Uterus (tissue), 4 donors: ENCODE measurements at places on chromosomes 1 and 21. TPM values are rescaled to one million over a fixed set of nuclear protein-coding genes. Genes with fewer than 3 reads are reported as not detected.

DNA sequence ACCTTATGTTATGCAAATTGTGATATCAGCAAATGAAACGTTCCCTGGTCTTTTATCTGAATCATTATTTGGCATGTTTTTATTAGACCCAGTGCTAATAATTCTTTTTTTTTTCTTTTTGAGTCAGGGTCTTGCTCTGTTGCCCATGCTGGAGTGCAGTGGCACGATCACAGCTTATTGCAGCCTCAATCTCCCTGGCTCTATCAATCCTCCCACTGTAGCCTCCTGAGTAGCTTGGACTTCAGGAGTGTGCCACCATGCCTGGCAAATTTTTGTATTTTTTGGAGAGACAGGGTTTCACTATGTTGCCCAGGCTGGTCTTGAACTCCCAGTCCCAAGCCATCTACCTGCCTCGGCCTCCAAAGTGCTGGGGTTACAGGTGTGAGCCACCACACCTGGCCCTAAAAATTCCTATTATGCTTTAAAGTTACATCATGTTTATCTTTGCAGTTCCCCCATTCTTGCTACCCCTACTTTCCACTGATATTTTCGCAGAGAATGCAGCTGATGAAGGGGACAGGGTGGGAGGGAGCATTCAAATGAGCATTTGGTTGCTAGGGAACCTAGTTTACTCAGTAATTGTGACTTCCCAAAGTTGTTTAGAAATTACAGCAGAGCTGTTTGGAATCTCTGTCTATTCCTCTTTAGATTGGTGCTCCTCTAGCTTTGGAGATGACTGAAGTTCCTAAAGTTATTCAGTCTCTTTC lies 18.4 kb downstream of the C1orf21 start:
- no peak for DNase-seq
- no peak overlapping the region for H3K4me3 ChIP-seq
- peaks cover 13% of the 10 kb centered on the region for H3K4me1 ChIP-seq
- H3K27me3 ChIP-seq, result no peaks in the 10 kb centered on the region

GRCh38 chr1:159011751-159012150 lies 2.0 kb downstream of the IFI16 start:
- H3K36me3 ChIP-seq, result no peaks in the 10 kb centered on the region
- H3K27ac ChIP-seq, result peak overlapping the region; percentile 88
- H3K27me3 ChIP-seq, result no peaks in the 10 kb centered on the region
- peak overlapping the region; percentile 59 for H3K4me3 ChIP-seq

DNA sequence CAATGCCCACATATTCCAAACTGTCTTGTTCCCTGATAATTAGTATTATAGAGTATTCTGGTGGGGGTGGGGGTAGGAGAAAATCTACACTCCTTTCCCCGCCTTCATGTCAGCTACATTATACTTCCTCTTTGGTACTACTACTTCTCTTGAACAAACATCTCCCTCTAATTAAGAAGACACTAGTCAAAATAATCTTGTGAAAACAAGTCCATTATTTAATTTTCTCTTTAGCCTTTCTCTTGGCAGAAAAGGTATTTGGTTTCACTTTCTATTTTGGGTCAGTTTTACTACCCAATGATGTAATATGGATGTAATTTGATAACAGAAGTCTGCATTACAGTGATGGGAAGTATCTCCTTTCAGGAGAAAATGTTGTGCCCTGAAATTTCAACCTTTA lies 22.5 kb downstream of the NTMT2 start:
- no peaks in the 10 kb centered on the region for H3K27me3 ChIP-seq
- H3K4me3 ChIP-seq, result no peak overlapping the region
- no peaks in the 10 kb centered on the region for H3K36me3 ChIP-seq
- no peak for DNase-seq

GRCh38 chr21:34132926-34133325 lies 59.5 kb downstream of the MRPS6 start:
- H3K4me1 ChIP-seq, result peaks cover 17% of the 10 kb centered on the region
- DNase-seq, result no peak
- H3K27ac ChIP-seq, result no peak overlapping the region
- H3K4me3 ChIP-seq, result no peak overlapping the region
- H3K36me3 ChIP-seq, result no peaks in the 10 kb centered on the region

GRCh38 chr21:25215698-25216384 lies 391.4 kb downstream of the MRPL39 start:
- no peaks in the 10 kb centered on the region for H3K36me3 ChIP-seq
- H3K4me3 ChIP-seq, result no peak overlapping the region
- no peak overlapping the region for H3K27ac ChIP-seq
- no peaks in the 10 kb centered on the region for H3K27me3 ChIP-seq

DNA sequence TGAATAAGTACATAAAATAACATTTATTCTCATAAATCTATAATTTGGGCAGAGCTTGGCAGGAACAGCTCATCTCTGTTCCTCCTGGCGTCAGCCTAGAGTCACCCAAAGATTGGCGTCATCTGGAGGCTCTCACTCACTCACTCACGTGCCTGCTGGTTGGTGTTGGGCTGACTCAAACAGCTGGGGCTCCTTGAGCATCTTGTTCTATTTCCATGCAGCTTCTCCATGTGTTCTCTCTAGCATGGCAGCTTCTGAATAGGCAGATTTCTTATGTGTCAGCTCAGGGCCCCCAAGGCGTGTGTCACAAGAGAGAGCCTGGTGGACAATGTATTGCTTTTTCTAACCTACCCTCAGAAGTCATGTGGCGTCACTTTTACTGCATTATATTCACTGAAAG lies 70.6 kb upstream of the RAB3GAP2 start:
- no peak overlapping the region for H3K27ac ChIP-seq
- no peak for DNase-seq
- H3K4me3 ChIP-seq, result no peak overlapping the region
- no peaks in the 10 kb centered on the region for H3K27me3 ChIP-seq
- no peaks in the 10 kb centered on the region for H3K36me3 ChIP-seq

- H3K4me1 ChIP-seq, result no peaks in the 10 kb centered on the region
- H3K36me3 ChIP-seq, result no peaks in the 10 kb centered on the region
- no peak overlapping the region for H3K27ac ChIP-seq
- H3K27me3 ChIP-seq, result no peaks in the 10 kb centered on the region
- no peak overlapping the region for H3K4me3 ChIP-seq
Observed at GRCh38 chr1:1677718-1678580, 14.6 kb downstream of the SLC35E2B start.

- no peak overlapping the region for H3K4me3 ChIP-seq
- no peaks in the 10 kb centered on the region for H3K27me3 ChIP-seq
- H3K36me3 ChIP-seq, result no peaks in the 10 kb centered on the region
Observed at GRCh38 chr1:7669559-7670311, 101.4 kb upstream of the VAMP3 start.

HLX gene
- total RNA-seq, result 0.26 TPM

ESPN gene
- total RNA-seq, result 2.5 TPM

ARHGEF10L gene
- total RNA-seq, result 11.5 TPM

DNA sequence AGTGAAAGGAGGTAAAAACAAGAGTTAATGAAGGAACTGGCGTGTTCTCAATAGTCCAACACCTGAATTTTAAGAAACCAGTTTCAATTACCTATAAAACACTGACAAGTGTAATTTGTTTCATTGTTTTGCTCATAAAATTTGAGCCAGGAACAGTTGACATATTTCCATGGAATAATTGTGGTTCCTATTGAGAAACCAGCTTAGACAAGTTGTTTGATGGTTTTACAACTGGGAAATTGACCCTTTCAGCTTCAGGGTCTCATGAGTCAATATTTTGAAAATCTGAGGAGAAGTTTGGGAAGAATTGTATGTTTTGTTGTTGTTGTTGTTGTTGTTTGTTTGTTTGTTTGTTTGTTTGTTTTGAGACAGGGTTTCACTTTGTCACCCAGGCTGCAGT lies 69.1 kb upstream of the GADD45A start:
- H3K4me1 ChIP-seq, result no peaks in the 10 kb centered on the region
- peak overlapping the region; percentile 60 for H3K27ac ChIP-seq
- H3K36me3 ChIP-seq, result no peaks in the 10 kb centered on the region
- H3K4me3 ChIP-seq, result no peak overlapping the region
- no peak for DNase-seq
- no peaks in the 10 kb centered on the region for H3K27me3 ChIP-seq

LCK gene
- 0.26 TPM for total RNA-seq
